ENCODE measurements at places on chromosomes 5 and 9.

- DNase-seq, result no peak
Observed at GRCh38 chr5:77852068-77852513, 76.0 kb upstream of the TBCA start.

- DNase-seq, result no peak
Observed at GRCh38 chr5:96627792-96628398, 34.3 kb upstream of the CAST start.

DNA sequence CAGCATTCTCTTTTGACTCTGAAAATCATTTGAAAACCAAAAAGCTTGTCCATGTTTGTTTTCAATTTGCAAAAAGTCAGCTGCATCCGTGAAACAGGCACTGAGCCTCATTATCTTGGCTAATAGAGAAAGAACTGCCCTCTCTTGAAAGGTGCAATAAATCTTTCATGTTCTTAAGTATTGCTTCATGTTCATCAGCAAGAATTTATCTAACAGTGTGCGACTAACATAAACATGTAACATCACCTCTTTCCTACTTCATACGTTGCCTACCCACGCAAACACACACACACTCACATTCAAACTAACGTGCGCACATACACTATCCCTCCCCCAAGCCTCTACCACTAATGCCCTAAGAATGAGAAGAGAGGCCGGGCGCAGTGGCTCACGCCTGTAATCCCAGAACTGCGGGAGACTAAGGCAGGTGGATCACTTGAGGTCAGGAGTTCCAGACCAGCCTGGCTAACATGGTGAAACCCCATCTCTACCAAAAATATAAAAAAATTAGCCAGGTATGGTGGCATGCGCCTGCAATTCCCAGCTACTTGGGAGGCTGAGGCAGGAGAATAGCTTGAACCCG, 629.7 kb upstream of the ZNF608 start:
- DNase-seq, result no peak

DNA sequence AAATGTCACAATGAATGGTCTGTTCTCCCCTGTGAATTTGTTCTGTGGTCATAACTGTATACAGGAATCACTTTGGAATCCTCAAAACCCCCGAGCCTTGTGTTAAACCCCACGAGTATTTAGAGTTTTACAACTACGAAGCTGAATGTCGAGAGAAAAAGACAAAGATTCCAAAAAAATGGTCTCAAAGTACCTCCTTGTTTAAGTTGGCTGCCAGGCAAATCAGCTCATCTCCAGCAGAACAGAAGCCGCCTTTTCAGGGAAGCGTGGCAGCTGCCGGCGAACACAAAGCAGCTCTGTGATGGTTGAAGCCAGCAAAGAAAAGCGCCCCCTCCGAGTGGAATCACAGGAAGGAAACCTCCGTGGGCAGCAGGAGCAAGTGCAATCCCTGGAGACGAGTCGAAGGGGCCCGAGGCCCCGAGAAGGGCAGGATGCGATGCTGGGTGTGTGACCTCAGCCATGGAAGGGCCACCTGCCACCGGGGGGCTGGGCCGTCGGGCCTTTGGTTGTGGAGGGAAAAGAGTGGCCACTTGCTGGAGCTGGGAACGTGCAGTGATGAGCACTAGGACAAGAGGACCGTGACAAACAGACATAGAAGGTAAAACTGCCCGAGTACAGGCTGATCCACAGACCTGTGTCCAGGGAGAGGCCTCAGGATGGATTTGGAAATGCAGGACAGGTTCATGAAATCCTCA, 706.4 kb downstream of the SEMA5A start:
- DNase-seq, result no peak

DNA sequence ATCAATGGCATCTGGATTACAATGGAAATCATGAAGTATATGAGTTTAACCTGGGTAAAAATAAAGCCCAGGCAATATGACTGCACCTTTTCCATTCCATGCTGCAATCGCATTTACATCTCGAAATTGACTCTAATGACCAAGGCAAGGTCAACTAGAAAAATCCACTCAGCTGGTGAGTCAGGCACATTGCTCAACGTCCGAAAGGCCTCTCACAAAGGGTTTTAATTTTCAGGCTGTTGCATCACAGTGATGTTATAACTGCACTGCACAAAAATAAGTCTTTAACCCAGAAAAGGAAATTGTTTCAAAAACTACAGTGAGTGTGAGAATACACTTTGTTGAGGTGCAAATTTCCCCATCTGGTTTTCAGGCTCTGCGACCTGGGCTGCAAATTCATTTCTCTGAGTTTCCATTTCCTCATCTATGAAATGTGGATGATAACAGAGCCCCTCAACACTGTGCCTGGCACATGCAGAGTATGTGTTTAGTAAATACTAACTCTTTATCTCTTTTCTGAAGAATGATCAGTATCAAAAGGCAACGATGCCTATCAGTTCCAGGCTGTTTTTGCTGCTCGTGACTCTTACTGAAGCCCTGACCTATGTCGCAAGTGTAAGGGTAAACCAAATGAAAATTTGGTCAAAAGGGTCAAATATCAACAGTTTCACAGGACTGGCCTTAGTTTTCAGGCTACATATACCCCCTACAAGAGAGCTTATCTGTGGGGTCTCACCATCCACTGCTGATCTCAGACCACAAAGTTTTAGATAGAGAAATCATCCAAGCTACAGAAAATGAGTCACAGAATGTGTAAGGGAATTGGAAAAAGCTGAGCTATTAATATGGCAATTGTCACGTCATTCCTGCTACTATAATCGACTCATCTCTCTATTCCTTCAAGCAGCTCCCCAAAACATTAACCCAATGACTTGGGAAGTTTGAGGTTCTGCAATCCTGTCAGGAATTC, 4.1 kb downstream of the NFIL3 start:
- no peak for DNase-seq

DNA sequence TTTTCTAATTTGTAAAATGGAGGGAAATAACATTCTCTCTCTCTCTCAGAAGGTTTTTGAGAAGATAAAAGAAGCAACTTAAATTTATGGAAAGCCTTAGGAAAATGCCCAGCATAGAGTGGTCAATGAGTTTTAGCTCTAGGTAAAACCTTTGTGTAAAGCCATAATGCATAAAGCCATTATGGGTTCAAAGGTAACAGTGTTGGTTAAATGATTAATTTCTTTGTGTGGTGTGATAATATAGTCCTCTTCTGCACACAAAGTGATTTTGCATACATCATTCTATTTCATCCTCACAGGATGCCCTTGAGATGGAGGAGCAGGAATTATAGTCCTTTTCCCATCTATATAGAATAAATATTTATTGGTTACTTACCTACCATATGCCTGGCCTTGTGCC, 602.9 kb downstream of the CSNK1G3 start:
- no peak for DNase-seq

- no peak for DNase-seq
Observed at GRCh38 chr9:91771027-91771426, 179.0 kb downstream of the ROR2 start.

DNA sequence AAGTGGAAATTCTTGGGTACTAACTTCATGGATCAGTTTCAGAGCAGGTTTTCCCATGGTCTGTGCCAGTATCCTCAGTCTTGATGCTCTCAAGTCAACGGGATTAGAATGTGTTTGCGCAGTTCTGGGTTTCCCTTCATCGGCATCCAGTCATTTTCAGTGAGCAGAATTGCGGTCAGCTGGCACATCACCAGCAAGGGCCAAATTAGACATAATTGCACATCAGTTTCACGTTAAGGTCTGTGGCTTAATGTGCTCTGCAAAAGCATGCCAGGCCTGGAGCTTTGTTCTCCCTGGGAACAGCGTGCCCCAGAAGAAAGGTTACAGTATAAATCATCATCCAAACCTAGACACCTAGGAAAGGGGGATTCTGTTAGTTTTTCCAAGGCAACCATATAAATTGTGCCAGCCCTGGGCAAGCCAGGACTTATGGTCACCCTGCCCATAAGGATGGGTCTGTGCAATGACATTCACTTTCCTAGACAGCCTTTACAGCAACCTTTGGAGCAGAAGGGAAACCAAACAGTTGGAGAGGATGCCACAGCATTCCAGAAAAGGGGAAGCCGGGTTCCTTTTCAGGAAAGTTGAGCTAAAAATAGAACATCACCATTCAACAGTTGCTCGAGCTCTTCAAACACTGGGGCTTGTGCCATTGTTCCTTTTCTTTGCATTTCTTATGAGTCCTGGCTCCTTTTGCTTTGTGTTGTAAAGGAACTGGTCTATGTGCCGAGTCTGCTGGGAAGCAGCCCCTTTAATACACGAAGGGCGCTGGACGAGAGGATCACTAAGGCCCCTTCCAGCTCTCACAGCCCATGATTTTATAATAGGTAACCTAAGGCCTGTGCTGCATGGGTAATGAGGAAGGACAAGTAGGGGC, 23.1 kb downstream of the IQGAP2 start:
- no peak for DNase-seq

- DNase-seq, result no peak
Observed at GRCh38 chr5:151085517-151086041, 4.7 kb upstream of the TNIP1 start.

- no peak for DNase-seq
Observed at GRCh38 chr5:83368319-83368718, 103.2 kb upstream of the VCAN start.

GRCh38 chr9:7368410-7369292, 430.9 kb downstream of the DMAC1 start:
- DNase-seq, result peak; percentile 49

- no peak for DNase-seq
Observed at GRCh38 chr9:33318781-33319180, 28.5 kb downstream of the NFX1 start.

DNA sequence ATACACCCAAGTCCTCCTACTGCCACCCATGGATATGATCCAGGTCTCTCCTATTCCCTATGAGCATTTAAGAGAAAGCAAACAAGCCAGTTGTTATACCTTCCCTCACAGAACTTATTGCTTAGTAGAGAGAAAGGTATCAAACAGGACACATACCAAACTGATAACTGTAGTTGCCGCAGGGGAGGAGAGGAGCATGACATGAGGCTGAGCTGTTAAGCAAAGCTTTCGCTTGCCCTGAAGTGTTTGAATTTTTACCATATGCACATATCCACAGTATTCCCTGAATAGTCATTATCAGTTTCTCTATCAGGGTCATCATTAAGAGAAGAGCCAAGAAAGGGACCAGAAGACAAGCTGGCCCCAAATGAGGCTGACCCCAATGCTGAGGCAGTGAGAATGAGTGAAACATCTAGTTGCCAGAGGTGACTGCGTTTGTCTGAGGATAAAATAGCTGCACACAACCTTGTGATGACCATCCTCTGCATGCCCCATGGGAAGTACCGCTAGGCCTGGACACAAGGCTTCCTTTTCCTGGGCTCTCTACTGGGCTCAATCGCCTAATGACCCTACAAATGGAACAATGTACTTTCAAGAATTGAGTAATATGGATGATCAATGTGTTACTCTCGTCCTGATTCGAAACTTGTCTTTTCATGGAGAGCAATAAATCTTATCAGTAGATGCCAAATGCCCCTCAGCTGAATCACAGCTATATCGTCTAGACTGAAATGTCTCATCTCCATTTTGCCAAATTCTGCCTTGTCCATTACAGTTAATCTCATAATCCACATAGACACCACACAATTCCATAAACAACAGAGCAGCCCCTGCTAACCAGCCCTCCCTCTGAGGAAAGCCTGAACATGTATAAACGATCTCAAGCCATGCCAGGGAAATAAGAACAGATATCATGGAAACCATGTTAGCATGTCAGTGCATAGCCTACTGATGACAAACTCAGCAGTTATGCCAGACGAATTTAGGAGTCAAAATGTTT, 4.3 kb upstream of the IFNK start:
- no peak for DNase-seq

- no peak for DNase-seq
Observed at GRCh38 chr9:71719562-71719961, 48.8 kb downstream of the CEMIP2 start.

DNA sequence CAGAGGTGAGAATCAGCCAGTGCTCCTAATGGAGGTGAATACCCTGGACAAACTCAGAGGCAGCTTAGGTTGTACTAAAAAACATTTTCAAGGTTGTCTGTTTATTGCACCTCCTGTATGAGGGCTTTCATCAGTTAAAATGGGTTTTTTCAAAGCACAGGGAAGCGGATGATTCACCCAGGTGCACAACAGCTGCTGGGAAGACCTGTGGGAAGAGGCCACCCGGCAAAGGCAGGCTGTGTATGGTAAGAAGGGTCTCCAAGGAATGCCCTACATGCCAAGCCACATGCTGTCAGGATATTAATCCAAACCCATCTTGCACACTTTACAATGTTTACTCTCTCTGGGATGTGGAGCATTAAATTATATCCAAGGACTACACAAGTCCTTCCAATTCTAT, 14.7 kb downstream of the SIL1 start:
- DNase-seq, result no peak

DNA sequence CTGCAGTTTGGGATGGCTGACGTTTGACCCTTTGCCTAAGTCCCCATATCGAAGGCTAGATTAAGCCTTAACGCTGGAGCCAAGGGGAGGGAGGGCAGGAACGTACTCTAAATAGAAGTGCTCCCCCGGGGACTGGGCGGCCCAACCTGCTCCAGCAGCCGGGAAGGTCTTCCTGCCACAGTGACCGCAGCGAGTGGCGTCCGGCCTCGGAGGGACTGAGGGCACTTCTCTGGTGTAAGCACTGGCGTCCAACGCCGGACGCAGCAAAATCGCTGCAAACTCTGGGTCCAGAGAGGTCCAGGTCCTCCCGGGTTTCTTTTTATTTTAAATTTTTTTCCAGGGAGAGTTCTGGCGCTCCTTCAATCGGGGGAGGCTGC, 505 bp upstream of the ACER2 start:
- no peak for DNase-seq

GRCh38 chr5:93874491-93874890, 133.1 kb upstream of the POU5F2 start:
- no peak for DNase-seq

DNA sequence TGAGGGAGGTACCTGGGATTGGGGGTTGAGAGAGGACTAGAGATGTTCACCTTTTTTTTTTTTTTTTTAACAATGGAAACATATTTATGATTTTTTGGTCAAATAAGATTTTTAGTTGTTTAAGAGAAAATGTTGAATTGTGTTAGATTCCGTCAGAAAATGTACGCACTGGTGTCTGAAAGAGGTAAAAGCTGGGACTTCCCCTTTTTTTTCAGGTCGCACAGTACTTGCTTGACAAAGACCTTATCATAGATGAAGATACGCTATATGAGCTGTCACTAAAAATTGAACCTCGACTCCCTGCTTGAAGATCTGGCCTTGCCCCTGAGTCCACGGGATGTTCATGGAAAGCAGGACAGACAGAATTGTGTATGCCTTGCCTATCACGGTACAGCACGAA, 7.7 kb upstream of the CKMT2 start:
- no peak for DNase-seq

- DNase-seq, result no peak
Observed at GRCh38 chr9:22134390-22134789, 125.3 kb upstream of the CDKN2B start.

DNA sequence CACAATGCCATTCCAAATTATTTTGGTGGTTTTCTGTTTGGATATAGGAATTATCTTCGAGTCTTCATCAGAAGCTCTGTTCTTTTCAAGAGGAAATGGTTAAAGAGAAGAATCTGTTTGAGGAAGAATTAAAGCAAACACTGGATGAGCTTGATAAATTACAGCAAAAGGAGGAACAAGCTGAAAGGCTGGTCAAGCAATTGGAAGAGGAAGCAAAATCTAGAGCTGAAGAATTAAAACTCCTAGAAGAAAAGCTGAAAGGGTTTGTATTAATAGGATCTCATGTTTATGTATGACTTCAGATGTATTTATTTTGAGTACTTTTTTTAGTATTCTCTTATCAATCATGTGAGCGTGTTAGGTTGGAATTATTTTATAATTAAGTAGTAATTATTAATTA, 15.0 kb downstream of the HMMR start:
- DNase-seq, result no peak

GRCh38 chr9:137593176-137593575, 2.9 kb upstream of the ZMYND19 start:
- DNase-seq, result no peak

Data from NCI-H1092 treated with DMSO at 0.1 percent for 48 hours (cell line).